ENCODE measurements at places on chromosomes 11 and 22.

DNA sequence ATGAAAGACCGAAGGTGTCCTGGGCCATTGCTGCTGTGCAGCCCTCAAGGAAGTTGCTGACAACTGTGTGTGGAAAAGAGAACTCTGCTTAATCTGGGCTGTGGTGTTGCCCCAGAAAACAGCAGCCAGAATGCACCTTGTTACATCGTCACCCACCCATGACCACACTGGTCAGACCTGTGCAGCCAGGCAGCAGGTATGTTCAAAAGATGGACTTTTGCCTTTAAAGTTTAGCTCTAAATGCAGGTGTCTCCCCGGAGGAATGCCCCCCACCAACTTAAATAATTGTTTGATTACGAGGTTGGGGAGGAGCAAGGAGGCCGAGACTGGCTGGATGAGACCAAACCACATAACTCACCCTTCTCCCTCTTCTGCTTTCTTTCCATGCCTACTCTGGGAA lies 15.3 kb upstream of the POLA2 start:
- no peak for DNase-seq

- DNase-seq: no peak
These were observed 6.9 kb downstream of the KMT5B start for GRCh38 chr11:68206211-68206610.

GRCh38 chr22:34501366-34501965 lies 564.5 kb upstream of the ISX start:
- no peak for DNase-seq

GRCh38 chr22:35033635-35034296 lies 32.2 kb upstream of the ISX start:
- no peak for DNase-seq

Data from activated T-helper 1 cell treated with anti-CD3 and anti-CD28 coated beads, Interleukin-2, amount 50 U/mL, for 16 hours (primary cell).